ENCODE measurements at places on chromosomes 1 and 21.

- DNase-seq: no peak
Measured at GRCh38 chr1:42002220-42002619, 83.5 kb upstream of the HIVEP3 start.

DNA sequence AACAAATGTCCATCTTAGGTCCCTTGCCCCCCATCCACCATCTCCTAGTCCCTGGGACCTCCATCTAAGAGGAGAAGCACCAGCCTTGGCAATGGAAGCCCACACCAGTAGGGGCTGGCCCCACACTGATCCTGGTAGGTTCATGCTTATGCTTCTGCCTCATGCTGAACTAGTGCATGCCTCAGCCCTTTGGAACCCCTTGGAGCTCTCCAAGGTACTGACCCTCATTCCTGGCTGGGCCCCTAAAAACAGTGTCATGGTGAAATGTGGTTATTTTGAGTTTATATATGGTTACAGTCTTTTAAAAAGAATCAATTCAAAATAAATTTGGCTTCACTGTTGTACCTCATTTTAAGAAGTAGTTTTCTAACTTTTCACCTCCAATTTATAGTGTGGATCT is 108.3 kb downstream of the HIVEP3 start:
- no peak for DNase-seq

DNA sequence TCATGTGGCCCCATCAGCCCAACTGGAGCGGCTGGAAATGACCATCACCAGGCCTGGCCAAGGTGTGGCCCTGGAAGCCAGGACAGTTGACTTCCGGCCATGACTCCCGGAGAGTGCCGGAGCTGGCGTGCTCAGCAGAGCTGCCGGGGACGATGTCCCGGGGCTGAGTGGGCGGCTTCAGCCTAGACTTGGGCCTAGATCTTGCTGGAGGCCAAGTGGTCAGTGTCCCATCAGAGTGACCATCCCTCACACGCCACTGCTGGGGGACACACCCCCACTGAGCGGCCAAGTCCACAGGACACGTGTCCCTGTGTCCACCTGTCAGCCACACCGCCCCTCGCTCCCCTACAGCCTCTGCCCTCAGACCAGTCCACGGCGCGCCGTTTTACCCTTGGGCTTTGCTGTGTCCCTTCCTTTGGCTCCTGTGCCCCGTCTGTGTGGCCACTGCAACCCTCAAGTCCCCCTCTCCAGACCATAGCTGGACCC is 4.0 kb downstream of the FAAP20 start:
- DNase-seq: no peak

GRCh38 chr1:185058876-185059275 is 13.5 kb downstream of the RNF2 start:
- DNase-seq: no peak

DNA sequence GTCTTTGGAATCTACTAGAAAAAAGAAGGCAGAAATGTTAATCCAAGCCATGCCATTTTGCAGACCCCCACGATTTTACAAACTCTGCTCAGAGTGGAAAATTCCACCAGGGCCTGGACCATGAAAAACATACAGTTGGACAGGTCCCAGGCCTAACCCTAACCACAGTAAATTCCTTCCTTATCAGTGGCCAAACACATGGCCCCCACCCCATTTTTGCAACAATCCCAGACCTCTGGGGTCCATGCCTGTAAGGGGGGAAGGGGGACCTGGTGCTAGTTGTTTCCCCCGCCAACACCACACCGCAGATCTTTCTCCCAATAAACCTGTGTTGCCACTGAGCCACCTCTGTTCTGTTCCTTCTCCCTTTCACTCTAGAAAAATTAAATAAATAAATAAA is 1352.7 kb downstream of the AMY1C start:
- DNase-seq: no peak

DNA sequence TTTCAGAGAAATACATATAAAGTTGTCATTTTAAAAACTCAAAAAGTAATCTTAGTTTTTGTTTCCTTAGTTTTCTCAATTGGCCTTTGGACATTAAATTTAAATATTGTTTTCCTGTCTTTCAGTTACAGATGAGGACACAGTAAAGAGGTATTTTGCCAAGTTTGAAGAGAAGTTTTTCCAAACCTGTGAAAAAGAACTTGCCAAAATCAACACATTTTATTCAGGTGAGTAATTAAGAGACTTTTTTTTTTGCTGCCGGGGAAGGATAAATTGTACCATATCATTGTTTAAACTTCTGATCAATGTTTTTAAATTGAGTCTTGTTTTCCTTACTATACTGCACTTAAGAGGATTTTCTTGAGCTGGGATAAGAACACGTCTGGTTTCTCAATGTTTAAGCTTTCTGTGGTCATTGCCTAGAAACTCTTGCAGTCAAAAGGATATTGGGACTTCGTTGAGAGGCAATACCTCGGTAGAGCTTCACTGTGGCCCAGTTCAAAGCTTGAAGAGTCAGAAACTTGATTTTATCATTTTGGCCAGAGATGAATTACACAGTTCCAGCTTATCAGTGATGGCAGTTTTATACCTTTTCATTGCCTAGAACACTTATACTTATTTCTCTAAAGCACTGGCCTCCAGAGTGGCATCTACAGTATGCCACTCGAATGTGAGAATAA is 124.9 kb upstream of the KIAA1614 start:
- DNase-seq: no peak

- DNase-seq: no peak
Measured at GRCh38 chr21:20270365-20271055, 727.7 kb upstream of the NCAM2 start.

DNA sequence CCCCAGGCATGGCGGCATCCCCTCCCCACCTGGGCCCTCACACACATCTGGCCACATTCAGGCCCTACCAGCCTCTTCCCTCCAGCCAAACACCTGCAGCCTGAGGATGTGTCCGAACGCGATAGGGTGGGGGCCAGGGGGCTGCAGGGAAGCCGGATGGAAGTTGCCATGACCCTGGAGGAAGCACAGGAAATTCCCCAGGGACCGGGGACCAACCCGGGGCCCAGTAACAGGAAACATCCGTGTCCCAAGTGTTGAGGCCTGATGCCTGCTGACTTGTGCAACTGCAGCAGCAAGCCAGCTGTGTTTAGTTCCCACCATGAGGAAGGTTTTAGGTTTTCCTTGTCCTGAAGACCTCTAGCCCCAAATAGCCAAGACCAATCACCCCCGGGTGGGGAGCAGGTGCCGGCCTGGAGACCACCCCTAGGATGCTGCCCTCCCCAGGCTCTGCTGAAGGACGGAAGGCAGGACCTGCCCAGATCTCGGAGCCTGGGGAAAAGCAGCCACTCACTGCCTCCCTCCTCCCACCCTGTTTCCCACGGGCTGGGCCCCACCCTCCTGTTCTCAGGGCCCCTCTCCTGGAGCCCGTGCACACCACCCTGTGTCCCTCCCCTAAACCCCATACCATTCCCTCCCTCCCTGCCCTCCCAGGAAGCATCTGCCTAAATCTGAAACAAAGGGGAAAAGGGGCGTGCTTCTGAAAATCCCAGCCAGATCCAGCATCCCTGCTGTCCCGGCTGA is 29.8 kb downstream of the MEGF6 start:
- no peak for DNase-seq

DNA sequence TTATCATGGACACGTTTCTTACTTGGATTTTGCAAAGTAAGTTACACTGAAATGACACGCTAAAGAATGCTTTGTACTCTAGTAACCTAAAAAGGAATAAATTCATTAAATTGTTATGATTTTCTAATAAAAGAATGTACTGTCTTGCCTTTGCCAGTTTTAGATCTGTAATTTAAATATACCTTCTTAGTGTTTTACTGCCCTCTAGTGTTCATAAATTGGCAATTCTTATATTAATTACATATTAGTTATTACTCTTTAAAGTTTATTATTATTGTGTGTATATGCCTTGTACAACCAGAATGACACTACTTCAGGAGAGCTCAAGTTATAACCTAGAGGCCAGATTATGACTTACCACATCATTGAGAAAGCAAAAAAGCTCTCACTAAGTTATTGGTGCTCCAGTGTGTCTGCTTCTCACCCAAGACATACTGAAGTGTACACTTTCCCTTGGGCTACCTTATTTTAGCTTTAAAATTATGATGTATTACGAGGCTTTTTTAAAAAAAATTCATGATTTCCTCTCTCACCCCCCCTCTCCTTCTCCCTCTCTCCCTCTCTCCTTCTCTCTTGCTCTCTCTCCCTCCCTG is 169.9 kb downstream of the HS2ST1 start:
- DNase-seq: no peak

GRCh38 chr1:15431571-15431948 is 6.7 kb upstream of the CTRC start:
- DNase-seq: no peak

GRCh38 chr1:214414691-214415090 is 133.7 kb downstream of the SMYD2 start:
- DNase-seq: no peak

GRCh38 chr1:80962564-80962963 is 838.2 kb upstream of the ADGRL2 start:
- DNase-seq: no peak

- peak; percentile 25 for DNase-seq
Measured at GRCh38 chr21:27700974-27701614, 734.2 kb upstream of the ADAMTS5 start.

DNA sequence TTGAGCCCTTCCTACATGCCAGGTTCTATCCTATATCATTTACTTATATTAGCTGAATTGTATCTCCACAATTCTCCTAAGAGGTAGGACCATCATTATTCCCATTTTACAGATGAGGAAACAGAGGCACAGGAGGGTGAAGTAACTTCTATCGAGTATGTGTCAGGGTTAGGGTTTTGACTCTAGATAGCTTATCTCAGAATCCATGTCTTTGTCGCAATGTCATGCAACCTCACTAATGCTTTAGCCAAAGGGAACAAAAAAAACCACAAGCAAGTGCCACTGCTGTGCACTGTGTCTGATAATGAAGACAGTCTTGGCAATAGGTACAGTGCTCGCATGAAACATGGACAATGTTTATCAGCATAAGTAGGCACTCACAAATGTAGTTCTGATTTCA is 95.4 kb upstream of the CLDN14 start:
- DNase-seq: no peak

DNA sequence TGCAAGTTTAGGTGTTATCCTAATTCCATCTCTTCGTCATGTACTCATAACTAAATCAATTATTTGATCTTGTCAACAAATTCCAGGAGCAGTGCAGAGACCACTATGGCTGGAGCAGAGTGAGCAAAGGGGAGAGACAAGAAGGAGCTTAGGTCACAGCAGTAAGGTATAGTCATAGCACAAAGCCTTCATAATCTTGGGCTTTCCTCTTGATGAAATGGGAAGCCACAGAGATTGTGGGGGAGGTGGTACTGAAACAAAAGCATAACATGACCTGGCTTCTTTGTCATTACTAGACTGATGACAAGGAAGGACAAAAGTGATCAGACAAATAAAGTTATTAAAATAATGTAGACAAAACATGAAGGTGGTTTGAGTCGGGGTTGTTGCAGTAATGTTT is 60.1 kb upstream of the PTGS2 start:
- DNase-seq: no peak

DNA sequence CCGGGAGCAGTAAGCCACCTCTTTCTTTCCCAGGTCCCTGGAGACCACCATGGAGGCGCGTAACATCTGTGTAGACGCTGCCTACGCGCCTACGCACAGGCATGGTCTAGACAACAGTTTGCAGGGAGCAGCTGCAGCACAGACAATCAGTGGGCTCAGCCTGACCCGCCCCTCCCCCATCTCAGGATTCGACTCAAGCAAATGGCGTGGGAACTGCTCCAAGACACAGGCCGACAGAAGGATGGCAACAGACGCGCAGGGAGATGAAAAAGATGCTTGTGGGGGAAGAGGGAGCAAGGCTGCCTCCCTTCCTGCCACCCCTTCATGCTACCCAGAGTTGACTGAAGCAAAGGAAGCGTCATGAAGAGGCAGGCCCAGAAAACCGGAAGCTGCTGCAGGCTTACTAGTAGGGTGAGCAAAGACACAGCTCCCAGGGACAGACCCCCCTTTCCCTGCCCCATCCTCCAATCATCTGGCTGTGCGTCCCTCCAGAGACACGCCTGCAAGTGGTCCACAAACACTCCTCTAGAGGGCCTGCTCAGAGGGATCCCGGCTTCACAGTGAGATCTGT is 19.5 kb downstream of the STK40 start:
- DNase-seq: peak; percentile 32

GRCh38 chr1:228294717-228295116 is 86.9 kb downstream of the OBSCN start:
- no peak for DNase-seq

DNA sequence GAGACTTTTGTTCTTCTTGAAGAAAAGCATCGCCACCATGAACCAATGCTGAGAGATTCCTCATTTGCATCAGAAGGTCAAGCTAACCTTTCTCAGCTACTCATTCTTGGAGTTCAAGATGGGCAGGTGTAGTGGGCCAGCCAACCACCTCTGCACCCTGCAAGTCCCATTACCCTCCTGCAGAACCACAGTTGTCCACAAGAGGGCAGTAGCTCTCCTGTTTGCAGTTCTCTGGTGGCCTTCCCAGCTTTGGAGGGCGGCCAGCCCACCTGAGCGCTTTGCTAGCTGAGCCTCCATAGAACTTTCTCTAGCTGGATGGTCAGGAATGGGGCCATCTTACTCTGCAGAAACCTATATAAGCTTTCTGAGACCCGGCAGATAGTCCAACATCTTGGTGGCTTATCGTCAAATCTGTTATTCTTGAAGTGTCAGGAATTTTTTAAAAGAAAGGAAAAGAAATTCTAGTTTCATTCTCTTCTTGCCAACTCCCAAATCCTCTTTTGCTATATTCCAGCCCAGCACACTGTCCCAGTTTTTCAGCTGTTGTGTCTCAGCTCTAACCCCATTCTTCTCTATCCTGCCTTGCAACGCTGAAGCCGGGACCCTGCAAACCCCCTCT is 11.0 kb upstream of the LMX1A start:
- DNase-seq: peak; percentile 70

DNA sequence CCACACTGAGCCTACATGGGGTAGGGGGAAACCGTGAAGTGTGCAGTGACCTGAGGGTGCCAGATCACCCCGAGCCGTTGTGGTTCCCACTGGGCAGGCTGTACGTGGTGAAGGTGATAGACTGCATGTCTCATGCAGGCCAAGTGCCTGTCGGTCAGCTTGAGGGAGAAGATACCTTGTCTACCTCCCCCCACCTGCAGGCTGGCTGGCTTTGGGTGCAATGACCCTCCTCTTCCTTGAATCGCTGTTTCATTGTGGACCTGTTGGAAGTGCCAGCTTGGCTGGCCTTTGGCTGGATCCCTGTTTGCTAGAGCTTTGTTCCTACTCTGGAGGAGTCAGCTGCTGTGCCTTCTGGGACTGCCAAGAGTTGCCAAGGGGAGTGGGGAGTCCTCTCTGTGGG is 92.5 kb downstream of the GALNT2 start:
- no peak for DNase-seq

- DNase-seq: no peak
Measured at GRCh38 chr1:107804741-107805140, 160.2 kb downstream of the VAV3 start.

- no peak for DNase-seq
Measured at GRCh38 chr1:181661569-181661968, 178.3 kb downstream of the CACNA1E start.

DNA sequence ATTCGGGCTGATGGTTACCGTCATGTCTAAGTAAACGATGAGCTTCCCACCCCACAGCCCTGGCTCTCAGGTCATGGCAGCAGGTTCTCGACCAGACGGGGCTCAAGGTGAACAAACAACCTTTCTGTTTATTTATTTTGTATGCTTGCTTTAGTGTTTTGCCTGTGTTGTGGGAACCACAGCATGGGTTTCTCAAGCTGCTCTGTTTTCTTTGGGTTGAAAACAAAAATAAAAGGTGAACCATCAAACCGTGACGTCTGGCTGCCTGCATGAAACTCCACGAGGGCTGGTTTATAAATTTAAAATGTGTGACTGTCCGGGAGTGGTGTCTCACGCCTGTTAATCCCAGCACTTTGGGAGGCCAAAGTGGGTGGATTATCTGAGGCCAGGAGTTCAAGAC is 28.0 kb downstream of the TMEM51 start:
- no peak for DNase-seq
